NCI-H2081 (cell line): ENCODE measurements at places on chromosomes 5 and 9.

GRCh38 chr9:95778957-95779356, 96.5 kb upstream of the ERCC6L2 start:
- no peak for DNase-seq

DNA sequence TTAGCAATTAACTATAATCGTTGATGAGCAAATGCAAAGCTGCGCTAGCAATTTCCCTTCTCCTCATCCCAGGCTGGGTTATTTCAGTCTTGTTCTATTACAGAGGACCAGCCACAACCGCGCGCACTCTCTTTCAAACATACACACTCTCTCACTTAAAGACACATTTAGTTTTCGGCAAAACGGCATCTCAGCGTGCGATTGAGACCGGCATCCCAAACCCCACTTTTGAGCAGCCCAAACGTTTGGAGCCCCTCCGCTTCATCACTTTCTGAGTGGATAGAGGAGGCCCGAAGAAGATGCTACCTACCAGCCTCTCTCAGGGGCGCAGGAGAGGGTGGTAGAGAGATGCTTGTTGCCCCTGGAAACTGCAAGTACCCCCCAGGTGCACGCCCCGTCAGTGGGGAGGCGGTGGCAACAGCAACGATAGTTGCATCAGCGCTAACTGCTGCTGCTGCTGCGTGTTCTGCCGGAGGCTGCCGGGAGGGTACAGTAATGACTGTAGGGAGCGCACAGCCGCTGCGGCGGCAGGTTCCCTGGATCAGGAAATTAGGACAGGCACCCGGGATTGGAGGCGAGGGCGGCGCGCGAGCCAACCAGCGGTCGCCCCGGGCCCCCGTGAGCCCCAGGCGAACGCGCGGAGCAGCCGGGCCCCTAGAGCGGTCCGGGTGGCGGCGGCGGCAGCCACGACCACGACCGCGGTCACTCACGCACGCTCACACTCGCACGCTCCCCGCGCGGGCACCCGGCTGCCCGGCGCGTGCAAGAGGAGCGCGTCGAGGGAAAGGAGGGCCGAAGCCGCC, 467 bp upstream of the VLDLR start:
- DNase-seq = peak; percentile 92

GRCh38 chr5:61697809-61698558, 365.9 kb downstream of the ZSWIM6 start:
- DNase-seq = no peak

GRCh38 chr5:43191740-43192557, at the start of gene NIM1K:
NIM1K (plus strand) TSS chr5:43192225; CDS start chr5:43245776, 53,551 bp downstream.
- peak; percentile 72 for DNase-seq

DNA sequence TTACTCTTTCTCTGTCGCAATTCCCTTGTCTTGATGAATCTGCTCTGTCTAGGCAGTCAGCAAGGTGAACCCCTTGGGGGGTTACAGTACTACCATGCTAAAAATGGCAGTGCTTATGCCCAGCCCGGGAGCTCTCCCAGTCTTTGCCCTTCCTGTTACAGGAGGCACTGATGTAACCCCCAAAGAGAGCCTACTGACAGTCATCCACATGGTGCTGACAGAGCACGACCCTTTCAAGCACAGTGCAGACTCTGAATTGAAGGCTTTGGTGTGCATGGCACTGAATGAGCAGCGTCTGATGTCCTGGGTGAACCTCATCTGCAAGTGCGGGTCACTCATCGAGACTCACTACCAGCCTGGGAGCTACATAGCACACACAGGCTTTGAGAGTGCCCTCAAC, 34.5 kb upstream of the SLC36A2 start:
- DNase-seq = no peak
